ENCODE measurements at places on chromosomes 7 and 10. TPM values are rescaled to one million over a fixed set of nuclear protein-coding genes. Genes with fewer than 3 reads are reported as not detected.

GRCh38 chr10:29849126-29849833 lies 210.1 kb downstream of the JCAD start:
- DNase-seq = peak; percentile 88

The ADAM12 gene
- total RNA-seq = 16.6 TPM

DNA sequence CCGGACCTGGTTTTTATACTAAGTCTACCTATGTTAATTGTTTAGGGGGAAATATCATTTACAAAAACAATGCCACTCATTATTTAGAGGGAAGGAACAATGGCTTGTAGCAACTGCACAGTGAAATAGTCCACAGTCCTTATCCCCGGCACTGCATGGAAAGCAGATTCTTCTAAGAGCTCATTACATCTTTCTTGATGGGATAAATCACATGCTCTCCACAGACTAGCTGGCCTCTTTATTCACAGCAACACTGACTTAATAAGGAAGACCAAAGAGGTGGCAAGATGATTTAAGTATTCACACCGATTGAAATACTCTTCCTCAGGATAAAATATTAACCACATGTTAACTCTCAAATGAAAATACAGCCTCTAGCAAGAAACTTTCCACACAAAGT lies 349.4 kb downstream of the PARD3 start:
- DNase-seq = no peak

The SLC26A4 gene
- 59.2 TPM for total RNA-seq

DNA sequence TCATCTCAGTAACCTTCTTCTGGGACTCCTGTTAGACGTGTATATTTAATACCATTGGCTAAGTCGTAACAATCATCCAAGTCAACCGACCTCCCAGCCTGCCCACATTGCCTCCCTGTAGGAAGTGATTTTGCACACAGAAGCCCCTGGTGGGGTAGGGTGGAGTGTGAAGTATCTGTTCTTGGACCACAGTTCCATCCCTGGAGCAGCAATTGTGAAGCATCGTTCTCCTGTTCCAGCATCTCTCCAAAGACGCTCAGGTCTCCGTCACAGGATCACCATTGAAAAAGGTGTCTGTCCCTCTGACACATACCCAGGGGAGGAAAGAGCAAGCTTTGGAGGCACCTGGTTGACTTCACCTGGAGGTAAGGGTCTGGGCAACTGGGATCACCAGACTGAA lies 72.9 kb downstream of the CCDC3 start:
- DNase-seq = no peak

The HMX2 gene
- not detected for total RNA-seq

GRCh38 chr10:132657748-132658147 lies 120.2 kb downstream of the INPP5A start:
- DNase-seq = no peak

- DNase-seq = peak; percentile 81
These were observed 17.1 kb upstream of the GTPBP4 start for GRCh38 chr10:971150-971542.

GRCh38 chr10:122326806-122327205 lies 47.7 kb upstream of the PLEKHA1 start:
- DNase-seq = no peak

DNA sequence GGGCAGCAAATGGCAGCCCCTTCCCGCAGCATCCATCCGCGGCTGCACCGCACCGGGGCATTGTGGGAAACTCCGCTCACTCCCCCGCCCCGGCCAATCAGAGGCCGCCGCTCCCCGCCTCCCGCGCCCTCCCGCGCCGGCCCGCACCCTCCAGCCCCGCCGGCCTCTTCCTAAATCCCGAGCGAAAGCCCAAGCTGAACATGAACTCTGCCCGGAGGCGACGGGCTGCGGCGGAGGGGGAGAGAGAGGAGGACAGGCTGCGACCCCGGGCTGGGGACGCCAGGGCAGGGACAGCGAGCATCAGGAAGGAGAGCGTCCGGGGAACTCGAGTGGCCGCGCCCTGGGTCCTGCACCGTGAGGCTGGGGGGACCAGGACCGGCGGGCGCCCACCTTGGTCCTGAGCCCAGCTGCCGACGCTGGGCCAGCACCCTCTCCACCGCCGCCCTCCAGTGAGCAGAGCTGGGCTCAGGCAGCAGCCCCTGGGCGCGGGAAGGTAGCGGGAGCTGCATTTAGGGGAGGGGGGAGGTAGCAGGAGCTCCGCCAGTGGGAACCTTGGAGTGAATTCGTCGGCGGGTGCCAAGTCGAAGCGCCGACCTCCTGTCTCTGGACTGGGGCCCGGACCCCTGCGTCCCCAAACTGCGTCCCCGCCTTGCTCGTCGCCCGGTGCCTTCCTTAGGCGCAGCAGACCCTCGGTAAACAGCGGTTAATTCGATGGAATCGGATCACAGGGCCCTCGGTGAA lies at the start of gene DGKI:
TSS of gene DGKI (minus strand) at position 148 of the 741 bp plus-strand sequence.
- DNase-seq = peak; percentile 19

GRCh38 chr7:81470724-81471379 lies 299.0 kb downstream of the HGF start:
- no peak for DNase-seq

GRCh38 chr7:151472644-151473380 lies 32.9 kb upstream of the CRYGN start:
- DNase-seq = no peak

DNA sequence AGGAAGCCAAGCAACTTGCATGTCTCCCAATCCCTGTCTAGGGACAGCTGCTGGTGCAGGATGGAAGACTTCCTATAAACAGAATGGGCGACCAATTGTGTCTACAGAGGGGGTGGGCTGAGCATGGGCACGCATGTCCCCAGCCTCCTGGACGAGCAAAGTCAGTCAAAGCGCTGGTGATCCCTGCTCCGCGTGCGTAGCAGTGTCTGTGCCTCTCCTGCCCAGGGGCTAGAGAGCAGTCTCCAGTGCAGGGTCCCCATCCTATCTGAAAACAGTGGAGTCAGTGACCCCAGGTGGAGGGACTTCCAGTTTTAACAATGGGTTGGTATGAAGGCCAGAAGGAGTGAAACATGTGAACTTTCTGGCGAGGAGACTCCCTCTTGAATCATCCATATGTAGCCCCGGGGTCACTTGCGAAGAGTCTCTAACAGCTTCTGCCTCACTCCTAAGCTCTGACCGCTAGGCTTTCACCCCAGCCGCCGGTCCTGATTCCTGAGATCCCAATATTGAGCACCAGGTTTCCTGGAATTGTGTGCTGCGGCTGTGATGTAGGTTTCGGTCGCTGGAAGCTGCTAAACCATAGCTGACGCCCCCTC lies 714 bp upstream of the CASP2 start:
- DNase-seq = no peak

GRCh38 chr7:138710536-138711385 lies 9.6 kb upstream of the SVOPL start:
- DNase-seq = no peak

The PHF14 gene
- total RNA-seq = 42.4 TPM

DNA sequence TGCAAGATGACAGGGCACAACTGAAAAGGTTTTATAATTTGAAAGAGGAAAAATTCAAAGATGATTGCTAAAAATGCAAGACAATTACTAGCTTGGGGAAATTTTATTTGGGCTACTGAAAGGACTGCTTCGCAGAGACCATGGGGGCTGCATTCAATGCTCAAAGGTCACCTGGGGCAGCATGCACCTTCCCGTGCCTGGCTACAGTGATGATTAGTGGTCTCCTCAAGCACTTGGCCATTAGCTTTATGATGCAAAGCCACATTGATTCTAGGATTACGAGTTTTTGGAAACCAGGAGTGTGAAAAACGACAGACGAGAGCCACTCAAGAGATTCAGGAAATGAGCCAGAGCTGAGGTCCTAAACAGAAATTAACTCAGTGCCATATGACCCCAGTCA lies 764.6 kb downstream of the PHTF2 start:
- no peak for DNase-seq

GRCh38 chr10:104033966-104034365 lies 51.7 kb downstream of the COL17A1 start:
- no peak for DNase-seq

DNA sequence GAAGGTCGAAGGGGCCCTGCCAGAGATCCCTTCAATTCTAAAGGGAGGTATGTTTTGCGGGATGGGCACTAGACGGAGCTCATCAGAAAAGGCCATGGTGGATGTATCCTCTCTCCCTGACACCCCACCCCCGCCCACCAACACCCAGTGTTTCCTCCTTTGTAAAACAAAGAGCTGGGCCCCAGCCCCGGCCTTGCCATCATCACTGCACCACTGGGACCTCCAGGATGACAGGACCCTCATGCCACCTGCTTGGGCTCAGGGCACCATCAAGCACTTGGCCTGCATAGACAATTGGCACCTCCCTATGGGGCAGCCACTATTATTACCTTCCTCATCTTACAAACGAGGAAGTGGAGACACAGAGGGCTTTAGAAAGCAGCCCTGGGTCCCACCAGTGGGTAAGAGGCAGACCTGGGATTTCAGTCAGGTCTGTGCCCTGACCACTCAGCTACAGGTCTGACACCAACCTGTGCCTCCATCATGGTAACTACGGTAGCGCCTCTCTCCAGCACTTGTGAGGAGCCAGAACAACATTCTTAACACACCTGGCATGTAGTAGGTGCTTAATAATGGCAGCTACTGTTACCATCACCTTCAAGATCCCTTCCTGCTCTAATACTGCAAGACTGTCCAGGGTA lies 2.0 kb downstream of the CALML3 start:
- DNase-seq = no peak
